Activated T-cell treated with anti-CD3 and anti-CD28 coated beads for 1 hour (primary cell): ENCODE measurements at places on chromosomes 3 and 15.

GRCh38 chr15:39131609-39132008, 449.3 kb upstream of the THBS1 start:
- no peak for DNase-seq

- no peak for DNase-seq
Observed at GRCh38 chr3:114494498-114494897, 200.7 kb downstream of the TIGIT start.

- DNase-seq = no peak
Observed at GRCh38 chr15:88764448-88764847, 38.8 kb upstream of the ACAN start.

- DNase-seq = no peak
Observed at GRCh38 chr3:36891701-36892160, 53.1 kb downstream of the TRANK1 start.

DNA sequence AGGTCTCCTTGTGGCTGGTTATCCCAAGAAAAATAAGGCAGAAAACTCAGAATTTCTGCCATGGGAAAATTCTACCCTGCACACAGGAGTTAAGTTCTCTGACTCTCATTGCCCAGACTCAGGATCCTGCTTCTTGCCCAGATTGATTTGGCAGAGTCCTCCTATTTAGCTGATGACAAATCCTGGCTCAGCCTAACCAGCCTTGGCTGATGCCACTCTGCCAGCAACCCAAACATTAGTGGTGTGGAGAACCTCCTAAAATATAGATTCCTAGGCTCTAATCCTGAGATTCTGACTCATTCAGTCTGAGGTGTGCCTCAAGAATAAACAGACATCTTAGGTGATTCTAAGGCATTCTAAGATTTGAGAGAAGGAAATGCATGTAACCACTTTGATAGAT, 60.5 kb upstream of the ACTC1 start:
- no peak for DNase-seq

DNA sequence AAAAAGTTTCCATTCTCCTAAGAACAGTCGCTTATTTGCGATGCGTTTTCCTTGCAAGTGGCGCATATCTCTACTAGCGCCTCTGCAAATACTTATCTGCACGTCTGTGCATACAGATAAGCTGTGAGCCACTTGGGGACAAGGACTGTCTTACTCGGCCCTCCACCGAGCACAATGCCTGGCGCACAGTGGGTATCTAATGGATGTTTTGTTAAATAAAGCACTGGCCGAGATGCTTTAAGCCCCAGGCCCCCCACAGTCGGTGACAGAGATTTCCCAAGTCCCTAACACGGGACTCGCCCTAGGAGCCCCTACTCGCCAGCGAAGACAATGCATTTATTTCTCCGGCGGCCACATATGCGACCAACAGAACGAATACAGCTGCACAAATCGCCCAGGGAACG, 503 bp downstream of the HLTF start:
- DNase-seq = no peak

- DNase-seq = no peak
Observed at GRCh38 chr3:4823986-4824925, 155.0 kb upstream of the BHLHE40 start.

- DNase-seq = no peak
Observed at GRCh38 chr3:64818196-64818595, 130.4 kb upstream of the ADAMTS9 start.
